ENCODE measurements at places on chromosomes 6 and 20. TPM values are rescaled to one million over a fixed set of nuclear protein-coding genes. Genes with fewer than 3 reads are reported as not detected.

DNA sequence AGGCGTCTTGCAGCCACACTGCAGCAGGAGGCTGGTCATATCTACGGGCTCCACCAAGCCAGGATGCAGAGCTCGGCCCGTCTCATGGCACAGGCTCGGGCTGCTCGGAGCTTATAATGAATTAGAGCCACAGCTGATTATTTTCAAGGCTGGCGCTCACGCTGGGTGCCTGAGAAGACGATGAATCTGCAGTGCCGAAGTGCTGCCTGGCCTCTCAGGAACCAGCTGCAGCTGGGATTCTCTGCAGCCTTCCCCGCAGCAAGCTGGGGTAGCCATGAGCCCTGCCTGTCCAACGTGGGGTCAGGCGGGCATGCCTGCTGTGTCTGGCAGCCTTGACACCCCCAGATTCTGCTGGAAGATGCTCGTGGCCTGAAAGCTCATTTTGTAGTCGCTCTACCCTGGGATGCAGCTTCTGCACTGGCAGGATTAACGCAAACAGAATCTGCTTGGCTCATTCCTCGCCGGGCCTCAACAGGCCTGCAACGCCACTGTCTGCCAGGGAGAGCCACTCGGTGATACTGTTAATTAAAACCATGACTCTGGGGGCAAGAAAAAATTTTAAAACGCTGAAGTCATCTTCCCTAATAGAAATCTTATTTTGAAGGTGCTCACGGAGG, 104.3 kb downstream of the CDH26 start:
- no peak for DNase-seq

The TSPO2 gene
- total RNA-seq = not detected

GRCh38 chr6:167258646-167259045, 32.5 kb upstream of the UNC93A start:
- DNase-seq = no peak

- DNase-seq = no peak
These were observed 111.1 kb downstream of the AGPAT4 start for GRCh38 chr6:161162722-161163121.

The BHLHE23 gene
- not detected for total RNA-seq

DNA sequence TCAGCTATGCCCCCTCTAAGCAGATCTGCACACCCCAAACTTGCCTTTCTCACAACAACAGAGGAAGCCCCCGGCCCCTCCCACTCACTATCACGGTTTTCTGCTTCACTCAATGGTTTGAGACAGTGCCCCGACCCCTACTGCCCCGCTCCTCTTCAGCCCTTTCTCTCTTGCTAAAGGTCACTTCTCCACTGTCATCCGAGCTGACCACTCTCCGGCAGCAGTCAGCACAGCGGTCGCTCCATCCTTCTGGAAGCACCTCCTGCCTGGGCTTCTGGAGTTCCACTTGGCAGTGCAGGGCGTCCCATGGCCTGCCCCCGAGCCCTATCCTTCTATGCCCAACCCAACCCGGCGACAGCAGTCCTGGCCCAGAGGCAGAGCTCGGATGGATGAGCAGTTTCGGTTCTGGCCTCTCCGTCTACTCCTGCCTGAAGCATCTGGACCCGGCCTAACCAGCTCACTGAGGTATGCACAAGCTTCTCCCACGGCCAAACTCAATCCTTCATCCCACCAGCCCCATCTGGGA, 4.1 kb downstream of the CTSZ start:
- no peak for DNase-seq

The SLC26A8 gene
- 0.33 TPM for total RNA-seq

DNA sequence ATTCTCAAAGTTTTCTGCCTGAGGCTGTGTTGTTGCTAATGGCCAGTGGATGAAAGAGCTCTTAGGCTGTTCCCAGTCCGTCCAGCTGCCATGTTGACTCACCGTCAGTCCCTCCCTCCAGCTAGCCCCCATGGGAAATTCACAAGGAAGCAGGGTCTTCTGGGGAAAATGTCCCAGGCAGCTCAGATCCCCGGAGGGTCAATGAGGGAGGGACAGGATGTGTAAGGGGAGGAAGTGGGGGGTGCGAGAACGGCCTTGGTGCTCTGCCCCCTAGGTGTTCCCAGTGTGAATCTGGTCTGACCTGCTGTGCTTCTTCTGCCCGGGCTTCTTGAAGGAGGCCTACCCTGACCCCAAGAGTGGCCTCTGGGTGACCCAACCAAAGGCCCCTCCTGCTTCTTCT, 65.9 kb downstream of the CEBPB start:
- no peak for DNase-seq

GRCh38 chr20:37737826-37738420, 44.1 kb downstream of the CTNNBL1 start:
- DNase-seq = no peak

DNA sequence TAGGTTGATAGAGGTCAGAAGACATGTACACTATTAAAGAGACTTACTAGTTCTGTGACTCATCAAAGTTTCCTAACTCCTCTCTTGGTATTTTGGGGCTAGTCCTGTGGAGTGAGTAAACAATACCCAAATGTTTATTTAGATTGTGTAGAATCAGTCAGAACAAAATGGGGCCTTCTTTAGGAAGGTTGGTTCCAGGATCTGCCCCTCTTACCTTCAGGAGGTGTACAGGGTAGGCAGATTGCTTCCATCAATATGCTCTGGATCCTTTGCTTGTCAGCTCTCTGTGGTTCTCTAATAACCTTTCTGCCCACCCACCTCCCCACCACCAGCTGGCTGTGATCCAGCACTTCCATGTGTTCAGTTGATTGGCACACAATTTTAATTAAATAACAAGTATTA, 107.0 kb downstream of the POPDC3 start:
- DNase-seq = no peak

The RIMS4 gene
- 4.1 TPM for total RNA-seq

GRCh38 chr6:40733770-40734396, 146.7 kb upstream of the LRFN2 start:
- DNase-seq = no peak

GRCh38 chr6:150196942-150197745, 54.3 kb downstream of the PPP1R14C start:
- no peak for DNase-seq

GRCh38 chr6:1244278-1244677, 67.6 kb upstream of the FOXQ1 start:
- no peak for DNase-seq

The NKX2-4 gene
- not detected for total RNA-seq

- DNase-seq = no peak
These were observed 417.7 kb upstream of the JAG1 start for GRCh38 chr20:11091511-11091910.

DNA sequence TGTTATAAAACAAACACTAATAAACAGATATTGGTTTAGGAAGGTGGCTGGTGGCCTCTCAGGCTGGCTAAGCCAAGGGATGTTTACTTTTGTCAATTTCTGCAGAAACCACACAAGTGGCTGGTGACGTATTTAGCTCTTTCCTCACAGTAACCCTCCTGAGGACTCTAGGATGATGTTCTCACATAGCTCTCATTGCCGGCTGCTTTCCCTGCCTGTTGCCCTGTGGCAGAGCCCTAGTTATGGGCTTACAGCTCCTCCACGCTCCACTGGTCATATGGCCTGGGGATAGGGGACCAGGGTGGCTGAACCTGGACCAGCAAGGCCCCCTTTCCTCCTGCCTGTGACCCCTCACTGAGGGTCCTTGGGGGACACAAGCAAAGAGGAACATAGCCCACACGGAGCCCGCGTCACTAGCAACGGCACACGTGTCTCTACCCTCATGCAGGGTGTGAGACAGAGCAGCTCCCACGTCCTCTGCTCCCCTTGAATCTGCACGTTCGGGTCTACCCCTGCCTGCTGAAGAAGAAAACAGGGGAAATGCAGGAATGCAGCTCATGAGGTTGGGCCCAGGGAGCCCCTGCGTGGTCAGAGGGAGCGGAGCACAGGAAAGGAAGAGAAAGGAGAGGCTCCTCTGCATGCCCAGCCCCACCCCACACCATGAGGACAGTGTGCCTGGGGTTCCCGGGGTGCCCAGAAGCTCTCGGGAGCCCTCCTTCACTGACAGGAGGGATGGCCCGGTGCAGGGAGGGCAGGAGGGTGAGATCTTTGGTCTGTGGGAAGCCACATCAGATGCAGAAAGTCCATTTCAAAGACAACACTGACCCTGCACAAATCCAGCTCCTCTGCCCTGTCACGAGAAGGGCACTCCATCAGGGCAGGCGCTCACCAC, 13.9 kb downstream of the RAMACL start:
- DNase-seq = no peak

DNA sequence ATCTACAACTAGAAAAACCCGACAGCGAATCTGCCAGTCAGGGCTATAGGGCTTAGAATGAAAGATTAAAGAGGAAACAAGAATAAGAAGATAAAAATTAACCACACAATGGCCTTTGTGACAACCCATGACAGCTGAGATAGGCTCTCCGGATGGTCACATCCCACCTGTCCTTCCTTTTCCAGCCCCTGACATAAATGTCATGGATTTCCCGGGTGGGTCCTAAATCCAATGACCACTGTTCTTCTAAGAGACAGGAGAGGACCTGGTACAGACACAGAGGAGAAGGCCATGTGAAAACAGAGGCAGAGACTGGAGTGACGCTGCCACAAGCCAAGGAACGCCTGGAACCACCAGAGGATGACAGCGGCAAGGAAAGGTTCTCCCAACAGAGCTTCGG, 41.8 kb downstream of the ATXN1 start:
- no peak for DNase-seq

GRCh38 chr6:84645000-84645399, 119.4 kb downstream of the TBX18 start:
- no peak for DNase-seq

DNA sequence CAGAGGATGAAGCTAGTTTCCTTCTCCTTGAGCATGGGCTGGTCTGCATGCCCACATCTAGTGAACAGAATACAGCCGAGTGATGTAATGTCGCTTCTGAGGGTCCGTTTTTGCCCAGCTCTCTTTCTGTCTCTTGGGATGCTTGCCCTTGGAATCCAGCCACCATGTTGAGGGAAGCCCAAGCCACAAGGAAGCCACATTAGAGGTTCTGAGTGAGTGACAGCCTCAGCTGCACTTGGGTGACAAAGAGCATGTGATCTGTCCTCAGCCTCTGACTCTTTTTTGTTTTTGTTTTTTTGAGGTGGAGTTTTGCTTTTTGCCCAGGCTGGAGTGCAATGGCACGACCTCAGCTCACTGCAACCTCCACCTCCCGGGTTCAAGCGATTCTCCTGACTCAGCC, 100.6 kb upstream of the SALL4 start:
- DNase-seq = no peak

DNA sequence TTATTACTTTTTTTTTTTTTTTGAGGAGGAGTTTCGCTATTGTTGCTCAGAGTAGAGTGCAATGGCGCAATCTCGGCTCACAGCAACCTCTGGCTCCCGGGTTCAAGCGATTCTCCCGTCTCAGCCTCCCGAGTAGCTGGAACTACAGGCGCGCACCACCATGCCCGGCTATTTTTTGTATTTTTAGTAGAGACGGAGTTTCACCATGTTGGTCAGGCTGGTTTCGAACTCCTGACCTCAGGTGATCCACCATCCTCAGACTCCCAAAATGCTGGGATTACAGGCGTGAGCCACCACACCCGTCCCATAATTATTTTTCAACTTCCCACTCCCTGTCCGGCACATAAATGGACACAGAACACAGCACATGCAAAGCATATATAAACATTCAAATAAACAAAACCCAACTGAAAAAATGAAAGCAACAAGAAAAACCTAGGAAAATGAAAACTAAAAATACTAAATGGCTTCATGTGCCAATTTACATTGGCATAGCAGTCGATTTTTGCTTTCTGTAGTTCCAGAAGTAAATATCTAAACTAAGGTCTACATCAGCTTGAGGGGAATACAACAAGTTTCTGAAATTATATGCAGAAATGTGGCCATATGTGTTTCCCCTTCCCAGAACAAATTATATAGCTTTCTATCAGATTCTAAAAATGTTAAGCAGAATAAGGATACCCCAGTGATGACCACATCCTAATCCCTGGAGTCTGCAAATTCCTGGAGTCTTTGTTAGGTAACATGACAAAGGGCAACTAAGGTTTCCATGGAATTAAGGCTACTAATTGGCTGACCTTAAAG, 113.9 kb downstream of the HFE start:
- no peak for DNase-seq

The SASH1 gene
- 88.0 TPM for total RNA-seq

GRCh38 chr20:3783511-3784195, 2.4 kb upstream of the SPEF1 start:
- no peak for DNase-seq

GRCh38 chr6:31525932-31526591, 2.7 kb upstream of the MCCD1 start:
- no peak for DNase-seq

- DNase-seq = no peak
These were observed 53.5 kb downstream of the AGPAT4 start for GRCh38 chr6:161220346-161220745.

DNA sequence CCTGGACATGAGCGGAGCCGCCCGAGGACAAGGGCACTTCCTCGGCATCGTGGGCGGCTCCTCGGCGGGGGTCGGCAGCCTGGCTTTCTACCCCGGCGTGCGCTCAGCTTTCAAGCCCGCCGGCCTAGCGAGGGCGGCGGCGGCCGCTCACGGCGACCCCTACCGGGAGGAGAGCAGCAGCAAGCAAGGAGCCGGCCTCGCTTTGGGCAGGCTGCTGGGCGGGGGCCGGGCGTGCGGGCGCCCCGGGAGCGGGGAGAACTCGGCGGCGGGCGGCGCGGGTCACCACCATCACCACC, 6.7 kb downstream of the PRDM13 start:
- peak; percentile 57 for DNase-seq

DNA sequence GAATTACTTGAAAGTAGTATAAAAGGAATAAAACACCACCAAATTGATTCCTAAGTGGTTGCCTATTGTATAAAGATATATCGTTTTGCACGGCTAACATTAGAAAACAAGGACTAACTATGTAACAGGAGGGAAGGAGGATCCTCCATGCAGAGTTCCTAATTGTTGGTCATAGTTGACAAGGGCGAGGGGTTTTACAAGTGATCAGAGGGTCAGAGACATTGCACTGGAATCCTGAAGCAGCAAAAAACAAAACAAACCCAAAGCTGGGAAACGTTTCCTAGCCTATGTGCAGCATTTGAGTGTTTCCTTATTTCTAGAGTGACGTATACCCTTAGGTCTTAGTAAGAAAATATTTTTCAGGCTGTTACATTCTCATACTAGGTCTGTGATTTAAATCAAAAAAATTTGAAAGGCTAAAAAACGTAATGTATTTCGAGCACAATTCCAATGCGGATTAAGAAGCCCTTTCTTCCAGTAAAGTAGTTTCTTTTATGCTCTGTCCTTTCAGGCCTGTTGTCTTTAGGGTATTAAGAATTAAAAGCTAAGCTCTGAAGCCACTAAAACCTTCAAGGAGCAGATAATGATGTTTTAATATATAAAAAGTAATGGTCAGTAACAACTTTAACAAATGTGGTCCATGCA, 373.8 kb upstream of the MMS22L start:
- no peak for DNase-seq

The DNAH8 gene
- 0.39 TPM for total RNA-seq
